ENCODE measurements at places on chromosomes 7 and 10. TPM values are rescaled to one million over a fixed set of nuclear protein-coding genes. Genes with fewer than 3 reads are reported as not detected.

TMEM176B gene
- not detected for total RNA-seq

CPA4 gene
- total RNA-seq, result 723 TPM

TFR2 gene
- total RNA-seq, result 1.6 TPM

ODAD2 gene
- 0.54 TPM for total RNA-seq

GBX1 gene
- total RNA-seq, result not detected

MLXIPL gene
- total RNA-seq, result 0.07 TPM

ZNF117 gene
- total RNA-seq, result 4.7 TPM

CRPPA gene
- total RNA-seq, result 2.5 TPM

AVPI1 gene
- total RNA-seq, result 13.3 TPM

TSPAN13 gene
- total RNA-seq, result 75.5 TPM

NODAL gene
- not detected for total RNA-seq

PPP1R3C gene
- total RNA-seq, result 15.9 TPM

CDNF gene
- total RNA-seq, result not detected

EMX2 gene
- not detected for total RNA-seq

NEUROD6 gene
- total RNA-seq, result not detected

HOXA9 gene
- total RNA-seq, result 66.1 TPM

ADAM12 gene
- 43.4 TPM for total RNA-seq

IMMP2L gene
- 5.9 TPM for total RNA-seq

LBX1 gene
- total RNA-seq, result not detected

MAP3K8 gene
- 3.3 TPM for total RNA-seq

AKR1C8 gene
- total RNA-seq, result not detected

LHFPL3 gene
- total RNA-seq, result not detected

USP54 gene
- total RNA-seq, result 6.8 TPM

ELN gene
- 26.2 TPM for total RNA-seq

VAX1 gene
- total RNA-seq, result not detected

PFKP gene
- 104 TPM for total RNA-seq

CLDN4 gene
- total RNA-seq, result 1.1 TPM

Data from M059J (cell line).